ENCODE measurements at places on chromosomes 11 and 22. TPM values are rescaled to one million over a fixed set of nuclear protein-coding genes. Genes with fewer than 3 reads are reported as not detected.

DNA sequence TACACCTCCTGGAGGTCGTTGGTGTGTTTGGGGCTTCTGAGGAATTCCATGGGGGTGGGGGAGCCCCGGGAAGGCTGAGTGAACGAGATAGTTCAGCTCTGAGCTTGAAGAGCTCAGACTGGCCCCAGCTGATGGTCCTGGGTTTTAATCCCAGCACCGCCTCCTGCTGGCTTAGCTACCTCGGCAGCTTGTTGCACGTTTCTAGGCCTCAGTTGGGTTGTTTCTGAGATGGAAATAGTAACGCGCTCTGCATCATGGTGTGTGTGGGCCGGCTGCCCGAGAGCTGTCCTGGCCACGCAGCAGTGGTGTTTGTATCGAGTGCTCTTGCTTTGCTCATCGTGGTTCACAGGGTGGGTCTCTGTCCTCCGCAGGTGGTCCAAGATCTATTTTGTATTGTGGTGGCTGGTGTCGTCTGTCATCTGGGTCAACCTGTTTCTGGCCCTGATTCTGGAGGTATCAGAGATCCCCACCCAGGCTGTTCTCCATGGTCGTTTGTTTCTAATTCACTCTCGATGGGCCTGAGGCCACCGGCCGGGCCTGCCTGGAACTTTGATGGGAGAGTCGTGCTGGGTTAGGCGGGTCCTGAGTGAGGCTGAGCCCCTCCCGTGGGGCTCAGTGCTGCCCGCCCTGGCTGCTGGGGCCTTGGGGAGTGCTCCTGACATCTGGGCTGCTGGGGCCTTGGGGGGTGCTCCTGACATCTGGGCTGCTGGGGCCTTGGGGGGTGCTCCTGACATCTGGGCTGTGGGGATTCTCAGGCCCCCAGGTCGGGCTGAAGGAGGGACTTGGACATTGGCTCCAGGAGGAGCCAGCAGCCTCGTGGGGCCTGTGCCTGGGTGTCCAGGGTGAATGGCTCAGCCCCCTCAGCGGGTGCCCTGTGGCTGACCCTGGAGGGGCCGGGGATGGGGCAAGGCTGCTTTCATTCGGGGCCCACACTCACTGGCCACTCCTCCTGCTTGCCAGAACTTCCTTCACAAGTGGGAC lies 37.7 kb downstream of the TPCN2 start:
- H3K4me3 ChIP-seq = no peak overlapping the region
- no peak overlapping the region for H3K27ac ChIP-seq
- no peaks in the 10 kb centered on the region for H3K27me3 ChIP-seq
- DNase-seq = no peak
- H3K36me3 ChIP-seq = peaks cover 10% of the 10 kb centered on the region

- no peak overlapping the region for H3K4me3 ChIP-seq
- no peaks in the 10 kb centered on the region for H3K27me3 ChIP-seq
- DNase-seq = no peak
Observed at GRCh38 chr11:82038154-82038553, 695.5 kb downstream of the FAM181B start.

- peaks cover 32% of the 10 kb centered on the region for H3K27me3 ChIP-seq
- DNase-seq = no peak
- no peaks in the 10 kb centered on the region for H3K4me1 ChIP-seq
- no peaks in the 10 kb centered on the region for H3K36me3 ChIP-seq
Observed at GRCh38 chr11:9625728-9626127, 38.1 kb upstream of the SWAP70 start.

- peaks cover 1% of the 10 kb centered on the region for H3K36me3 ChIP-seq
- H3K4me1 ChIP-seq = peaks cover 47% of the 10 kb centered on the region
- DNase-seq = peak; percentile 86
- H3K27ac ChIP-seq = peak overlapping the region; percentile 95
- peak overlapping the region; percentile 0 for H3K4me3 ChIP-seq
Observed at GRCh38 chr22:36405671-36406538, 18.1 kb upstream of the MYH9 start.

- peaks cover 12% of the 10 kb centered on the region for H3K4me1 ChIP-seq
- H3K36me3 ChIP-seq = no peaks in the 10 kb centered on the region
- H3K27me3 ChIP-seq = peaks cover 19% of the 10 kb centered on the region
Observed at GRCh38 chr11:72553706-72554105, 119.4 kb upstream of the CLPB start.

- H3K36me3 ChIP-seq = no peaks in the 10 kb centered on the region
- H3K27ac ChIP-seq = no peak overlapping the region
- no peaks in the 10 kb centered on the region for H3K4me1 ChIP-seq
- H3K27me3 ChIP-seq = peaks cover 3% of the 10 kb centered on the region
- DNase-seq = no peak
Observed at GRCh38 chr11:15764326-15764725, 592.0 kb downstream of the SOX6 start.

GRCh38 chr11:116835042-116835772 lies 2.2 kb downstream of the APOA1 start:
- peak overlapping the region; percentile 71 for H3K4me3 ChIP-seq
- H3K27me3 ChIP-seq = no peaks in the 10 kb centered on the region
- peak overlapping the region; percentile 61 for H3K27ac ChIP-seq
- peaks cover 12% of the 10 kb centered on the region for H3K4me1 ChIP-seq
- H3K36me3 ChIP-seq = no peaks in the 10 kb centered on the region

CNGA4 gene
- not detected for total RNA-seq

GP1BB gene
- not detected for total RNA-seq

AMOTL1 gene
- total RNA-seq = 4.6 TPM

Measured in activated CD8-positive, alpha-beta memory T cell treated with anti-CD3 and anti-CD28 coated beads, Interleukin-2, amount 10 ng/mL, durations not matched to agents 7 days and 5 days (primary cell).